ENCODE measurements at places on chromosomes 16 and 17. TPM values are rescaled to one million over a fixed set of nuclear protein-coding genes. Genes with fewer than 3 reads are reported as not detected.

The DYNLL2 gene
- total RNA-seq, result 21.3 TPM

The SLC38A10 gene
- 56.5 TPM for total RNA-seq

The LRRC75A gene
- 0.34 TPM for total RNA-seq

The CES3 gene
- total RNA-seq, result 13.4 TPM

The FOXL1 gene
- 2.0 TPM for total RNA-seq

The IGFBP4 gene
- 30.2 TPM for total RNA-seq

The CDC6 gene
- total RNA-seq, result 0.66 TPM

The NOL3 gene
- total RNA-seq, result 77.5 TPM

The OR1F1 gene
- not detected for total RNA-seq

The KCNAB3 gene
- not detected for total RNA-seq

The NUDT7 gene
- total RNA-seq, result 11.0 TPM
